ENCODE measurements at places on chromosomes 4 and X. TPM values are rescaled to one million over a fixed set of nuclear protein-coding genes. Genes with fewer than 3 reads are reported as not detected.

Gene PHEX
- total RNA-seq, result 0.23 TPM

Gene IGSF1
- total RNA-seq, result 0.08 TPM

Gene MAGEB2
- 0.10 TPM for total RNA-seq

Gene DKK2
- total RNA-seq, result not detected

Gene EXOC1L
- not detected for total RNA-seq

Gene VCX3B
- total RNA-seq, result not detected

Gene GUCY1B1
- 0.36 TPM for total RNA-seq

Gene GAGE12F
- total RNA-seq, result 0.49 TPM

Gene WAS
- total RNA-seq, result 0.82 TPM

Gene MAB21L2
- total RNA-seq, result not detected

Gene MTMR8
- 1.3 TPM for total RNA-seq

Gene RPS6KA6
- total RNA-seq, result 0.05 TPM

Gene SMIM31
- not detected for total RNA-seq

Gene ANXA5
- total RNA-seq, result 222 TPM

Gene SLC6A14
- 0.03 TPM for total RNA-seq

Gene ANXA3
- total RNA-seq, result 1.5 TPM

Gene IBSP
- total RNA-seq, result not detected

Gene DRP2
- 0.15 TPM for total RNA-seq

Gene SLC25A6
- 125 TPM for total RNA-seq

Gene ATP7A
- total RNA-seq, result 13.5 TPM

Gene IL3RA
- total RNA-seq, result 0.28 TPM

Gene TLR1
- total RNA-seq, result 0.41 TPM

Gene DOK7
- total RNA-seq, result 2.4 TPM

Gene PPP1R2C
- total RNA-seq, result not detected

Gene CCDC160
- not detected for total RNA-seq

Gene FOXP3
- 0.26 TPM for total RNA-seq

Gene TMEM156
- total RNA-seq, result 5.8 TPM

Gene KLF8
- total RNA-seq, result 0.13 TPM

Gene MAP7D2
- total RNA-seq, result 7.6 TPM

Gene DHRSX
- total RNA-seq, result 20.1 TPM

Gene TMPRSS11B
- not detected for total RNA-seq

Gene CCDC110
- total RNA-seq, result 0.05 TPM

Gene CLDN2
- total RNA-seq, result 0.10 TPM

Gene UGT2B17
- total RNA-seq, result not detected

Gene ZAR1
- not detected for total RNA-seq

Gene GLUD2
- 0.33 TPM for total RNA-seq

Data from Panc1 (cell line).